Panc1 (cell line): ENCODE measurements at places on chromosomes 13 and 19. TPM values are rescaled to one million over a fixed set of nuclear protein-coding genes. Genes with fewer than 3 reads are reported as not detected.

DNA sequence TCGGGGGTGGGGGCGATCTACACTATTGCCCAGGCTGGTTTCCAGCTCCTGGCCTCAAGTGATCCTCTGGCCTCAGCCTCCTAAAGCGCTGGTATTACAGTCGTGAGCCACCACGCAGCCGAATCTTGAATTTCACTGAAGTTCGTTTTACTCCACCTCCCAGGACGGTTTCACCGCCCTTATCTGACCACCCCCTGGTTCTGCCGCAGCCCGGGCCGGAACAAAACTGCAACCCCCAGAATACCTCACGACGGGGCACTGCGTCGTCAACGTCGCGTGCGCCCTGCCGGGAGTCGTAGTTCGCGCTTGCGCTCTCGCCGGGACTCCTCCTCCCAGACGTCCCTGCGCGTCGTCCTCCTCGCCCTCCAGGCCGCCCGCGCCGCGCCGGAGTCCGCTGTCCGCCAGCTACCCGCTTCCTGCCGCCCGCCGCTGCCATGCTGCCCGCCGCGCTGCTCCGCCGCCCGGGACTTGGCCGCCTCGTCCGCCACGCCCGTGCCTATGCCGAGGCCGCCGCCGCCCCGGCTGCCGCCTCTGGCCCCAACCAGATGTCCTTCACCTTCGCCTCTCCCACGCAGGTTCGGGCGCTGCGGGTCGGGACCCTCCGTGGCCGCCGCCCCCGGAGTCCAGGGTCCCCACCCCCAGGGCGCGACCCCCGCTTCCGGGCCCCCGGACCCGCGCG lies at the start of gene ATP5F1D:
ATP5F1D (plus strand) TSS at position 335 of the 679 bp plus-strand sequence; CDS start at position 435, 100 bp downstream.
- no peak for DNase-seq

DNA sequence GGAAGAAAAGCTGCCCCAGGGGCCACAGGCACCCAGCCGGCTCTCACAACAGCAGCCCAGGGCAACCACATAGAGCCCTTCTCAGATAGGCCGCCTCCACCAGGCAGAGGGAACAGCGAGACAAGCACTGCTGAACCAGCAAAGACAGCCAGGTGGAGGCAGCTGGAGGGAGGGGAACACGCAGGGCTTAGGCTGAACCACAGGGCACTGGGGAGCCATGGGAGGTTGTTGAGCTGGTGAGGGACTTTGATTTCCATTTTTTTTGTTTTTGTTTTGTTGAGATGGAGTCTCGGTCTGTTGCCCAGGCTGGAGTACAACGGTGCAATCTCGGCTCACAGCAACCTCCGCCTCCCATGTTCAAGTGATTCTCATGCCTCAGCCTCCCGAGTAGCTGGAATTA lies 3.5 kb downstream of the GAMT start:
- no peak for DNase-seq

DNA sequence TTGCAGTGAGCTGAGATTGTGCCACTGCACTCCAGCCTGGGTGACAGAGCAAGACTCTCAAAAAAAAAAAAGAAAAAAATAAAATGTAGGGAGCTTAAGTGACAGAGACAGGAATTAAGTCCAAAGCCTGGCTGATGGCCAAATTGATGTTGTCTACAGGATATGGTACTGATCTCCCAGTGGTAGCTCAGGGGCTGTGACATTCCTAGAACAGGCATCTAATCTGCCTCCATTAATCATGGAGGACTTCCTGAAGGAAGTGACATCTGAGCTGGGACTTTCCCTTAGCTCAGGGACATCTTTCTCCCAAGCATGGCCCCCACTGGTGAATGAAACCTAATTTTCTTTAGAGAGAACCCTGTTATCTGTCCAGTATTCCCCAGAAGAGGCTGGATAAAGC lies 11.4 kb upstream of the EDDM13 start:
- no peak for DNase-seq

GRCh38 chr13:40622761-40623160 lies 43.7 kb downstream of the FOXO1 start:
- DNase-seq = no peak

DNA sequence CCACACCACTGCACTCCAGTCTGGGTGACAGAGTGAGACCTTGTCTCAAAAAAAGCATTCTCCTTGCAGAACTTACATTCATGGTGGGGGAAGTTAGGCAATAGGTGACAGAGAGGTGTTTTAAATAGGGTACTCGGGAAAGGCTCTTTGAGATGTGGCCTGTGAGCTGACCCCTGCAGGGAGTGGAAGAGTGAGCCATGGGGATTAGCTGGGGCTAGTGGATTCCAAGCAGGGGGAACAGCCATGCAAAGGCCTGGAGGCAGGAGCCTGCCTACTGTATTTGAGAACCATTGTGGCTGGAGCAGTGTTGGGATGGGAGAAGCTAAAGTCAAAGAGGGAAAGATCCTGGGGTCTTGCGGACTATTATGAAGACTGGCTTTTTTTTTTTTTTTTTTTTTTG lies 3.9 kb upstream of the DMKN start:
- no peak for DNase-seq

DNA sequence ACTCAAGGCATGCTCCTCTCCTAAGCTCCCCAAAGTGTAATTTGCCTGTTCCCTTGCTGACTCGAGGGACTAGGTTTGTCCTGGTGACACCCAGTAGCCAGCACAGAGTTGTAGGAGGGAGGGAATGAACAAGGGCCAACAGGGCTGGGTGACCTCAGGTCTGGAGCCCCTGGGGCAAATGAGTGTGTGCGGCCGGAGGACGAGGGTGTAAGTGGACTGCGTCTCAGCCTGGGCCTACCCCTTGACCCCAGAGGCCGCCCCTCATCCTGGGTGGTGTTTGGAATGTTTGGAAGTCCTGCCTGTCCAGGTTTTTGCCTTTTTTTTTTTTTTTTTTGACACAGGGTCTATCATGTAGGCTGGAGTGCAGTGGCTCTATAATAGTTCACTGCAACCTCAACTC lies 1.3 kb upstream of the ZNF653 start:
- no peak for DNase-seq

Gene ZNF563
- total RNA-seq = 2.2 TPM

DNA sequence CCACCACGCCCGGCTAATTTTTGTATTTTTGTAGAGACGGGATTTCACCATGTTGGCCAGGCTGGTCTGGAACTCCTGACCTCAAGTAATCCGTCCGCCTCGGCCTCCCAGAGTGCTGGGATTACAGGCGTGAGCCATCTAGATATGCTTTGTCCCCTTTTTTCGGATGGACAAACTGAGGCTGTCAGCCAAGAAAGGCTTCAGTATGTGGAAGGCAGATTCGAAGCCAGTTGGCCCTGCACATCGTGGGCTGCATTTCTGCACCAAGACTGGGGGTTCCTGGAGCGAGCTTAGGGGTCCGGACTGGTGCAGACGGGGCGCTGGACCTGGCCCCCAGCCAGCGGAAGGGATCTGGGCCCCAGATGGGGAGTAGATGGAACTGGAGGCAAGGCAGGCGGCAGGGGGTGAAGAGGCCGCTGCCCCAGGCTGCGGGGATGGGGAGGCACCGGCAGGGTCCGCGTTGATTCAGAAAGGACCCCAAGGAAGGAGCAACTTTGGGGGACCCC lies 9.7 kb upstream of the JUND start:
- no peak for DNase-seq

Gene ZNF442
- total RNA-seq = 2.5 TPM

Gene CBLC
- total RNA-seq = 0.80 TPM

- DNase-seq = no peak
Measured at GRCh38 chr19:48152551-48152950, 17.6 kb downstream of the LIG1 start.

Gene MBD3L2B
- total RNA-seq = not detected

Gene ARL11
- total RNA-seq = not detected

- no peak for DNase-seq
Measured at GRCh38 chr13:90926459-90926858, 421.0 kb upstream of the MIR17HG start.

- DNase-seq = no peak
Measured at GRCh38 chr13:114080739-114081561, 51.5 kb downstream of the RASA3 start.

Gene CLEC17A
- not detected for total RNA-seq

- DNase-seq = no peak
Measured at GRCh38 chr13:111183087-111183645, 68.1 kb downstream of the ARHGEF7 start.

DNA sequence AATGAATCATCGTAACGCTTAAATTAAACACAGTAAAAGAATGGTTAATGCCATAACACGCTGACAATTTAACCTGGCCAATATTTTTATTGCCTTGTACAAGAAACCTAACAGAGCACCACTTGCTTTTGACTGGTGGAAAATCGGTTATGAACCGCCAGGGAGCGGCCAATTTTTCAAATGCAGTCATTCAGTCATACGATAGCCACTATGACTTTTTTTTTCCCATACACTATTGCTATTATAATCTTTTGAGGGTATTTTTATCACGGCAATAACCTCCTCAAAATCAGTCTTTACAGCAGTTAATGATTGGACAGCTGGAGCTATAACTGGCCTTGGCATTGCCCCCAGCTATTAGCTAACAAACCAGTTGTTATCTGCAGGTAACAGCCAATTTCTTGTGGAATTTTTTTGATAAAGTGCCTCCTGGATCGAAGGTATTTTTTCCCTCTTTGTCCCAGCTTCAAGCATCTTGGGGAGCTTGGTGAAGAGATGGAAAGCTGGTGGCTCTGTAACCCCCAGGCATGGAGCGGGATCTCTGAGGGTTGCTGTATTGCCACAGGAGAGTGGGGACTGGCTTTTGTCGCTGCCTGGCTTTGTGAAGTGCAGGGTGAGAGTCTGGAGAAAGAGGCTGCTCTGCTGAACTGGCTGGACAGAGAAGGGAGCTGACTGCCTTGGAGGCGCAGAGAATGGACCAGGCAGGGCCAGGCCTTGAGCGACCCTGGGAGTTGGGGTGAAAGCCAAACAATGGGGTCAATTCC lies 198.4 kb upstream of the ZNF536 start:
- DNase-seq = no peak

DNA sequence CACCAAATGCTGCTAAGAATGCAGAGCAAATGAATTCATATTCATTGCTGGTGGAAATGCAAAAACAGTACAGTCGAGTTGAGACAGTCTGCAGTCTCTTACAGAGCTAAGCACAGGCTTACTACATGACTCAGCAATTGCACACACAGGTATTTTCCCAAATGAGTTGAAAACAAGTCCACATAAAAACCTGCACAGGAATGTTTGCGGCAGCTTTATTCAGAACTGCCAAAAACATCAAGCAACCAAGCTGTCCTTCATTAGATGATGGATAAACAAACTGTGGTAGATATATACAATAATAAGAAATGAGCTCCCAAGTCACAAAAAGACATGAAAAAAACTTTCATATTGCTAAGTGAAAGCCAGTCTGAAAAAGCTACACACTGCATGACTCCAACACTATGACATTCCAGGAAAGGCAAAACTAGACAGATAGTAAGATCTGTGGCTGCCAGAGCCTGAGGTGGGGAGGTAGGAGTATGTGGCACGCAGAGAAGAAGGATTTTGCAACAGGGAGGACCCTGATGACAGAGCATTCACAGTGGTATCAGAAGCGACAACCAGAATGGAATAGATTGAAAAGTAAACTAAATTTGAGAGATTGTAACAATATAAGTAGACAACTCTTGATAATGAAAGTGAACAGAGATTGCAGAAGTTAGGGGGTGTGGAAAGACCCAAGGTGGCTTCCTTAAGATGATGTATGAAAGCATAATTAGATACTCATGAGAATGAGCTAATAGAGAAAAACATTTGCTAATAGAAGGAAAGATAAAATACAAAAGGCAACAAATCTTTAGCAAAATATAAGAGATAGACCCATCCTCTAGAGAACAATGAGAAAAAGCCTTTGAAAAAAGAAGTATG lies 52.7 kb downstream of the TSC22D1 start:
- no peak for DNase-seq

Gene C5AR1
- total RNA-seq = 2.7 TPM

Gene POU2F2
- total RNA-seq = 0.10 TPM

- DNase-seq = no peak
Measured at GRCh38 chr19:8610041-8610935, at the start of gene ADAMTS10. Gene ADAMTS10 (minus strand): TSS chr19:8610715. CDS start chr19:8605710, 5,005 bp downstream.

Gene DAND5
- total RNA-seq = 0.54 TPM

DNA sequence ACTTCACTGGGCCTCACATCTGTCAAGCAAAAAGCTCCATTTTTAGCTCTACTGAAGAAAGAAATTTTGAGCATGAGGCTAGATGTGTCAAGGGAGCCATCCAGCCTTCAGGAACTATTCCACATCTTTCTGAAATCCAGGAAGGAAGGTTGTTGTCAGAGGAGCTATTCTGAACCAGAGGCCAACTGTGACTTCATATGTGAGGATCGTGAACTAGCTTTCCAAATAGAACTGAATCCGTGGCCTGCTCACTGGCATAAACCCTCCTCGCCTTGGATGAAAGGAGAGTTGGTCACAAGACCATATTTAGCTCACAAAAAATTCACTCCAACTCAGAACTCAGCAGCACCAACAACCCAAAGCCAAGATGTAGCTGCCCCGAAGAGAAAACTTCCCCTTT lies 195.8 kb downstream of the FOXO1 start:
- no peak for DNase-seq

- no peak for DNase-seq
Measured at GRCh38 chr19:18737337-18737953, 53.7 kb downstream of the COMP start.

DNA sequence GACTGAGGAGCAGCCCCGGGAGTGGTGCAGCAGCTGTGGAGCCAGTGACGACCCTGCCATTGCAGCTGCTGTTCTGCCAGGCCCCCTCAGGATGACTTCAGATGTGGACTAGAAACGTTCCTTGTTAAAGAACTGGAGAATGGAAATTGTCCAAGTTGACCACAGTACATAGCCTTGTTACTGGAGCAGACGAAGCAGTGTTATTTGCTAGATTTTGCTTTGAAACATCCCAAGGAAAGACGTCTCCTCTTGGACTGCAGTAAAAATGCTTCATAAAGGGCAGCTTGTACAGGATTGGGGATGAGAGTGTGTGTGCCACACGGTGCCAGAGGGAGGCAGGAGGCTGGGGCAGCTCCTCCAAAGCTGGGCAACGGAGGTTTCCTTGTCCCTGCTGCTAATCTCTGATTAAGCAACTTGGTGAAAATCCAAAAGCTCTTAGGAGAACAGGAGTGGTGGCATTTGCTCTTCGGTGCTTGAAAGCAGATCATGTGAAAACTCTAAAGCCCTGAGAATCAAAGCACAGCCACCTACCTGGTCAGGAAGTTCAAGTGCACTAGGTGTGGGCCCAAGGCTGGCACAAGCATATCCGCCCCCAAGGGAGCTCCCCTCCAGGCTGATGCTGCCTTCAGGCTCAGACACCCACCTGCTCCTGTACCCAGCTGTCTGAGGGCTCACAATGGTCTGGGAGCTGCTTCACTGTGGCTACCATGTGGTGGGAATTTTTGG lies 34.5 kb downstream of the SHISA2 start:
- DNase-seq = no peak

GRCh38 chr19:38805180-38805579 lies 7.6 kb downstream of the LGALS4 start:
- no peak for DNase-seq

- DNase-seq = no peak
Measured at GRCh38 chr13:31121379-31122140, 40.1 kb downstream of the HSPH1 start.

- no peak for DNase-seq
Measured at GRCh38 chr13:22095794-22096193, 424.9 kb downstream of the FGF9 start.
